ENCODE measurements at places on chromosomes 7 and 10.

- peak; percentile 31 for DNase-seq
These were observed 829.0 kb downstream of the TNS3 start for GRCh38 chr7:46752881-46753366.

- DNase-seq = no peak
These were observed 59.9 kb downstream of the PON1 start for GRCh38 chr7:95264363-95264891.

GRCh38 chr10:57049096-57049495 lies 688.0 kb upstream of the ZWINT start:
- no peak for DNase-seq

DNA sequence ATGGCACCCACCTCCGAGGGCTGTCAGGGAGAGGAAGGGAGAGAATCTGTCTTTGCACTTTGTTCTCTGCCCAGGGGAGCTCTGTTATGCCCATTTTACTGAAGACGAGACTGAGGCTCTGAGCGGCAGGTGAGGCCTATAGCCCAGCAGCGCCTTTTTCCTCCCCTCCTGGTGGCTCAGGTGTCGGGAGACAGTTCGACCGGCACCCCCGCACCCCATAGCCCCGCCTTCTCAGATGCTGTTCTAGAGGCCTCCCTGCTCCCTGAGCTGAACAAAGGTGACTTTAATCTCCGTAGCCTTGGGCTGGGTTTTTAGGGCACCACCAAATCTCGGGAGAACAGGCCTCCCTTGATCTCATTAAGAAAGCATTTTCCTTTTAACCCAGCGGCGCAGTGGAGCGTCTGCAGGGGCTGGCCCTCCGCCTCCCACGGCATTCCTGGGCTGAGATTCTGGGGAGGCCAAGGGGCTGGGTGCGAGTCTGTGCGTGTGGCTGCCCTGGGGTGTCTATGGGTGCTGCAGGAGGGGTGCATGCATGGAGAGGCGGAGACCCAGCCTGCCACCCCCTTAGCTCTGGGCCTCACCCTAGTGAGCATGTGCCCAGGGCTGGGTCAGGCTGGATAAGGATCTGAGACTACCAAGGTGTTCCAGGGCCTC lies 3.3 kb downstream of the LFNG start:
- DNase-seq = no peak

DNA sequence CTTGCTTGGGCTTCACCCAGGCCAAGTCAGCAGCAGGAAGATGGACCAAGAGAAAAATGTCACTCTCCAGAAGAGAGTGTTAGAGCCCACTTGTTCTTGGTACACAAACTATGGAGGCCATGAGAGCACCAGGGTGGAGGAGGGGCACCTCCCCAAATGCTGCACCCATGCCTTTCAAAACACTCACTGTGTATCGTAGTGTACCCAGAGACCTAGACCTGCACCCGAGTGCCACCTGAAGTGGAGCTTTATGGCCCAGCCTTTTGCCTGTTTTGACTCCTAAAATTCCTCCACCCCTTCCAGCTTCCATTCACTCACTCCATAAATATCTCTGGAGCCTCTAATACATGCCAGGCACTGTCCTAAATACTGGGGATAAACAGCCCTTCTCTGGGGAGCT lies 5.0 kb downstream of the SFTPD start:
- DNase-seq = no peak

- no peak for DNase-seq
These were observed 58.0 kb downstream of the PRKAG2 start for GRCh38 chr7:151818674-151819519.

DNA sequence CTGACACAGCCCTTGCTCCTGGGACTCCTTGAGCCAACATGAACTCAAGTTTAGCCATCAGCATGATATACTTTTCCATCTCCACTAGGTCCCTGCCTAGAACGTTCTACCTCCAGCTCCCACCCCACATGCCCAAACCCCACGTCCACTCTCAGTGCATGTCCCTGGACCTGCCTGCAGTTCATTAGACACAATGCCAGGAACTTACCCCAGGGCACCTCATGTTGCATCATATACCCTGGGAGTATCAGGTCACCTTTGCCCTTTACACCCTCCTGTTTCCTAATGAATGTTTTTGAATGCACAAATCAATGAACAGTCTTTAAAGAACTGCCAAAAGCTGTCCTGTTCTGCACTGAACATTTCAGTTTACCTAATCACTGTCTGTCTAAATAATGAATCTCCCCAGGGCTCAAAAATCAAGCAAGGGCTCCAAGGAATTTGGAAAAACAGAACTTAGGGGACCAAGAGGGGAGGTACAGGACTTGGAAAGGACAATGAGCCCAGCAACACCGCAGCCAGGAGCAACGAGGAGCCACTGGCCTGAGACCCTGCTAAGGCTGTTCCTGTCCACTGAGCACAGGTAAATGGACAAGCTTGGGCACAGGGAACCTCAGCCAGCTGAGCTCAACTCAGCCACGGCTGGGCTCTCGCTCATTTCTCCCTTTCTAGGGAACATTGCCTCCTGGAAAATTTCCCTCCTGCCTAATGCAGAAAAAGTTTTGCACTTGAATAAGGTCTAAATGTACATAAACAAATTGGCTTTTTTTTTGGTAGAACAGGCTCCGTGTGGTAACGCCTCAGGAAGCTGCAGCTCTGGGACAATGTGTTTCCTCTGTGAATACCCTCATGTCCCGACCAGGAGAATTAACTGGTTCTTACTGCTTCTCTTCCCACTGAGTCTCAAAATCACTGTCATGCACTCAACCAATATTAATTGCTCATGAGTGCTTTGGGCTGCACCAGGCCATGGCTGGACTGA lies 7.4 kb downstream of the MAT1A start:
- no peak for DNase-seq

DNA sequence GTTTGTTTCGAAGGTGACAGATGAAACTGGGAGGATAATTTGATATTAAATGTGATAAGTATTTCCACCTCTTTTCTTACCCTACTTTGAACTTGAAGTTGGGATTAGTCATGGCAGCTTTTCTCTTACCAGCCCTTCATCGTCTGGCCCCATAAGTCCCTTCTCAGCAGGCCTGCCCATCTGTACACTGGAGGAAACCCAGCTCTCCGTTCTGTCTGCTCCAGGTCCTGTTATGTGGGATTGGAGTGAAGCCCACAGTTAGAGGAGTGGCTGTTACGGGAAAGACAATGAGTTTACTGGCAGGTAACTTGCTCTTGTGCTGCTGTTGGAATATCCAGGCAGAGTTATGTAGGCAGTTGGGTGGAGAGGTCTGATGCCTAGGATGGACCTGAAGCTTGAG lies 127.3 kb downstream of the CAMK1D start:
- DNase-seq = no peak
